ENCODE measurements at places on chromosomes 7 and 10. TPM values are rescaled to one million over a fixed set of nuclear protein-coding genes. Genes with fewer than 3 reads are reported as not detected.

The ABCB1 gene
- 14.7 TPM for total RNA-seq

The ADAMTS14 gene
- 0.16 TPM for total RNA-seq

The MSMB gene
- total RNA-seq, result not detected

The GSTO2 gene
- total RNA-seq, result 0.62 TPM

The LRRD1 gene
- 0.78 TPM for total RNA-seq

The TUBAL3 gene
- not detected for total RNA-seq
